ENCODE measurements at places on chromosomes 6 and 20.

GRCh38 chr6:12537389-12537788, 179.2 kb upstream of the PHACTR1 start:
- DNase-seq, result no peak

DNA sequence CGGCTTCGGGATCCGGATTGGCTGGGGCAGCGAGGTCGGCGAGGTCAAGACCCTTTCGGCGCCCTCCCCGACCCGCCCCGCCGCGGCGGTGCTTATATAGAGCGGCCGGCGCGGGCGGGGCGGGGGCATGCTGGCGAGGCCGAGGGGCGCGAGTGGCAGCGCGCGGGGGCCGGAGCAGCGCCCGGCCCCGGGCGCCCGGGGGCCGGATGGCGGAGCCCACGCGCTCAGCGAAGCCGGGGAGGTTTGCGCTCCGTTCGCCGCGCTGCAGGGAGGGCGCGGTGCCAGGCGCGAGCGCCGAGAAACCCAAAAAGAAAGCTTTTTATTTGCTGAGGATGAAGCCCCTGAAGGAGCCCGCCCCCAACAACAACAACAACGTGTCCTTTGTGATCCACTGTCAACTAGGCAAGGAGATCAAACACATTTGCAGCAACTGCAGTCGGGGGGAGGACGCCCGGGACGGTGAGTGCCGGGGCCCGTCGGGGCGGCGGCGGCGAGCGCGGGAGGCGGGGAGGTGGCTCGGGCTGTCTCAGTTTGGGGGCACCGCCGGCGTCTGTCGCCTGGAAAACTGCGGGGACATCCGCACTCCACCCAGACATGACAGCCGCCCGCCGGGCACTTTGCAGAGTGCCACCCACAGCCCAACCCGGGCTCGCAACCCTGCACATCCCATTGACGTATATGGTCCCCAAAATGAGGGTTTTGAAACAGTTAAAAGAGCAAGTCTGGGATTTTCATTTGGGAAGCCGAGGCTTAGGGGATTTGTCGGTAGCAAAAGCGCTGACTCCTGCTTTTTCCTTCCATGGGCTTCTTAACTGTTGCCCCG, 297.3 kb downstream of the PHACTR1 start:
- DNase-seq, result no peak

- no peak for DNase-seq
Observed at GRCh38 chr20:32727683-32728082, 15.6 kb downstream of the COMMD7 start.

DNA sequence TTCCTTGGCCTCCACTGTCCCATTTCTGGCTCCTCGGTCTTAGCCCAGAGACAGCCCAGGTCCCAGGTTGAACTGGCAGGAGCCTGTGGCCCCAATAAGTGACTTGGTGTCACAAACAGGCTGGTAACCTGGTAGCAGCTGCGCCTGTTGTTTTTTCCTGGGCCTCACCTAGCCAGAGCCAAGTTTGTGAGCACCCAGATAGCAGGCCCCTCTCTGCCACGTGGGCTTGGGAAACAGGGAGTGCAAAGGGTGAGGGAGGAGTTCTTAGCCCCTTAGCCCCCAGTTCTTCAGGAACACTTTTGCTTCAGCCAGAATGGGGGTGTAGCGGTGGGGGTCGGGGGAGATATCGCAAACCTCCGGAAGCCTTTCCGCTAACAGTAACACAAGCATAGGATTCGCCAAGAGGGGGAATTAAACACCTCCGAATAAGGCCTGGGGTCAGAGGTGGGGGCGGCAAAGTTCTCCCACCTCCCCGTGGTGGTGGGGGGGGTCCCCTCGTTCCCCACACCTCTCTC, 760 bp downstream of the C6orf132 start:
- DNase-seq, result no peak

GRCh38 chr20:6333110-6333509, 210.3 kb upstream of the FERMT1 start:
- DNase-seq, result no peak

DNA sequence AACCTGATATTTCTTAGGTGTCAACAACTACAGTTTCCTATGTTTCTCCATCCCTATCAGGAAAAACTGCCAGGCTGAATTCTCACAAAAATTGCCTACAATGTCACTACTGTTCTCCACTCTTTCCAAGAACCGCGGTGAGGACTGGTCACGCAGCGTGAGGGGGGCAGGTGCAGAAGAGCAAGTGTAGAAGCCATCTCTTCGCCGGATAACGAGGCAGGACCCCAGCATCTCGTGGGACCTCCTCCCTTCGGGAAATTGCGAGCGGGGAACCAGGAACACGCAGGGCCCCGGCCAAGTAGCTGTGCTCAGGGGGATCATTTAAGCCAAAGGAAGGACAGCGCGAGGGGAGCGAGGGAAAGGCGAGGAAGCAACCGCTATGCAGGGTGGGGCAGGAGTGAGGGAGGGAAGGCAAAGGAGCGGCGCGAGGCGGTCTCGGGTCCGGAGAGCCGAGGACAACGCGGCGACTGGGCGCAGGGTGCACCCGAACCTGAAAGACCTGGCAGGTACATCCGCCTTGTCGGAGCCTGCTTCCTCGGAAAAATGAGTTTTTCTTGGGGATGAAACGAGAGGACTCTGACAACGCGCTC, 559 bp downstream of the APMAP start:
- DNase-seq, result no peak

DNA sequence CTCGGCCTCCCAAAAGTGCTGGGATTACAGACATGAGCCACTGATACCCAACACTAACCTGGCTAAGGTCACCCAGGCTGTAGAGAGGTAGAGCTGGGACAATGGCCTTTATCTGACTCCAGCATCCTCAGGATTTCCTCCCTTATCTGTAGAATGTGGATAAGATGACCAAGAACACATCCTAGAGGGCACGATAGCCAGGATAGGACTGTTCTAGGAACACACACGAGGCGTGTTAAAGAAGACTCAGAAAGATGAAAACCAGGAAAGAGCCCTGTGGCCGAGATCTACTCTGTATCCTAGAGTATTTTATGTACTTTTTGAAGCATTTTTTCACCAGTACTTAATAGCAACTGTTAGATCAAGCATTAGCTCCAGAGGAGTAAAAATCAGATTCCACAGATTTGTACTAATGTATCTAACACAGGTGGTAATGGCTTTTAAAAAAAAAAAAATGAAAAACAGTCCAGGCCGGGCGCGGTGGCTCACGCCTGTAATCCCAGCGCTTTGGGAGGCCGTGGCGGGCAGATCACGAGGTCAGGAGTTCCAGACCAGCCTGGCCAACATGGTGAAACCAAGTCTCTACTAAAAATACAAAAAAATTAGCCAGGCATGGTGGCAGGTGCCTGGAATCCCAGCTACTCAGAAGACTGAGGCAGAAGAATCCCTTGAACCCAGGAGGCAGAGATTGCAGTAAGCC, 17.3 kb downstream of the PPP1R10 start:
- DNase-seq, result no peak

DNA sequence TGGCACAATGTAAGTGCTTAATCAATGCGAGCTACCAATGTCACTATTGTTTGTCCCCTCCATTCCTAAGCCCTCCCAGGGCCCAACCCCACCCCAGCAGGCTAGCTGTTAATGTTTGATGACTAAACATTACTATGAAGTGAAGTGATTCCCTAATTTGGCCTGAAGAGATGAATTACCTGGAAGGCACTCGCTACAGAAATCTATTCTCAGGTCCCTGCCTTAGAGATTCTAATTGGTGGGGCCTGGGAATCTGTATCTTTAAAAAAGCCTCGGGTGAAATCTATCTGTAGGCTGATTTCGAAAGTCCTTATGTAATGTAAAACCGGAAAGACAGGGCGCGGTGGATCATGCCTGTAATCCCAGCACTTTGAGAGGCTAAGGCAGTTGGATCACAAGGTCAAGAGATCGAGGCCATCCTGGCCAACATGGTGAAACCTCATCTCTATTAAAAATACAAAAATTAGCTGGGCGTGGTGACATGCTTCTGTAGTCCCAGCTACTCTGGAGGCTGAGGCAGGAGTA, 16.9 kb upstream of the SNAI1 start:
- DNase-seq, result no peak

- DNase-seq, result no peak
Observed at GRCh38 chr6:27873021-27873940, 38.9 kb downstream of the OR2B2 start.

DNA sequence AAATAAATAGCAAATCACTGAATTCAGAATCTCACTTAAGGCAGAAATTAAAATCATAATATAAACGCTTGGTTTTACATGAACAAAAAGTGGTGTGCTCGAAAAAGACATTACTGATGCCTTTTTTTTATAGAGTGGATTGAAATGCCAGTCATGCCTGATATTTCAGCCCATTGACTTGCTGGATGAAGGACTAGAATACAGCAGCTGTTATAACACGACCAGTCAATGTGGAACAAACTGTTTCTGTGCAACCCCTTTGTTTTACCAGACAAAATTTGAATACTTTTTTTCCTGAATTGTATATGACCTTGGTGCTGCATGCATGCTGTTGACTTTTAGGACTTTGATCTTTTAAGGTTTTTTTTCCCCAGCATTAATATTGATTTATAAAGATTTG, 150.0 kb downstream of the QKI start:
- DNase-seq, result no peak

GRCh38 chr6:17423026-17423425, 29.6 kb downstream of the CAP2 start:
- no peak for DNase-seq
